GM12878 (cell line): ENCODE measurements at places on chromosomes 1 and 21.

- no peaks in the 10 kb centered on the region for H3K36me3 ChIP-seq
- no peak overlapping the region for H3K27ac ChIP-seq
- DNase-seq: peak; percentile 40
- H3K4me1 ChIP-seq: peaks cover 5% of the 10 kb centered on the region; the same call in 1 of the 2 replicates
- H3K27me3 ChIP-seq: no peaks in the 10 kb centered on the region
- no peak overlapping the region for H3K4me3 ChIP-seq
These were observed 125.2 kb downstream of the TYW3 start for GRCh38 chr1:74858136-74858535.

- H3K4me3 ChIP-seq: no peak overlapping the region
- H3K4me1 ChIP-seq: no peaks in the 10 kb centered on the region
- H3K27ac ChIP-seq: no peak overlapping the region
- peaks cover 3% of the 10 kb centered on the region for H3K27me3 ChIP-seq
These were observed 3.6 kb upstream of the KCNA10 start for GRCh38 chr1:110522560-110522959.

- no peak overlapping the region for H3K4me3 ChIP-seq
- no peak overlapping the region for H3K27ac ChIP-seq
- DNase-seq: no peak
- H3K4me1 ChIP-seq: no peaks in the 10 kb centered on the region; the same call in 1 of the 2 replicates
- H3K27me3 ChIP-seq: no peaks in the 10 kb centered on the region
These were observed 78.1 kb upstream of the RUNX3 start for GRCh38 chr1:25008192-25008485.

- no peak overlapping the region for H3K4me3 ChIP-seq
- DNase-seq: no peak
- no peaks in the 10 kb centered on the region; the same call in 1 of the 2 replicates for H3K27me3 ChIP-seq
- no peak overlapping the region for H3K27ac ChIP-seq
- no peaks in the 10 kb centered on the region for H3K36me3 ChIP-seq
These were observed 482.4 kb downstream of the NPHP4 start for GRCh38 chr1:5509664-5510452.

DNA sequence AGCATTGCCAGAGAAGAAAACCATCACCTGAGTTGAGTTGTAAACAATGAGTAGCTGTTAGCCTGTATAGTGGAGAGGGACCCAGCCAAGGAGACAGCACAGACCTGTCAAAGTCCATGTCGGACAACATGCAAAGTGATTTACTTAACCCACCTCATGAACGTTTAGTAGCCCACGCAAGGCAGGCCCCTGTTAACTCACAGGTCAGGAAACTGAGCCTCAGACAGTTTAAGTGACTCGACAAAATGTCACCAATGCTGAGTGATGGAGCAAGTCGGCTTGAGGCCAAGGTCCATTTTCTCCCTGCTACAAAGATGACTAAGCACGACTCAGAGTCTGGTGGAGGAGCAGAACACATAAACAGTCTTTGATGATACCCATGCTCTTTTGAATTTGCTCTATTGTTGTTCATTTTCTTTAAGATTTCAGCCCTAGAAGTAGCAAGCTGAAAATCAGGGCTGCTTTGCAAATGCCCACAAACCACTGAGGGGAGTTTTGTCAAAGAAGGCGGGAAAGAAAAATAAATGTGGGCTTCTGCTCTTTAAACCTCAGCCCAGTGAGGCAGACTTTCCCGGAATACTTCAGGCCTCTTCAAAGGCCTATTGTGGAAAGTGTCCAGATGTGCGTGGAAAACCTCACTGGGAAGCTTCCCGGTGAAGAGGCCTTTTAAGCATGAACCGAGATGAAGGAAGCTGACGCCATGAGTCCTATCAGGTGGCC lies 83.8 kb upstream of the HOOK1 start:
- H3K27ac ChIP-seq: no peak overlapping the region
- DNase-seq: no peak
- H3K27me3 ChIP-seq: no peaks in the 10 kb centered on the region
- H3K4me1 ChIP-seq: no peaks in the 10 kb centered on the region; the same call in 1 of the 2 replicates

DNA sequence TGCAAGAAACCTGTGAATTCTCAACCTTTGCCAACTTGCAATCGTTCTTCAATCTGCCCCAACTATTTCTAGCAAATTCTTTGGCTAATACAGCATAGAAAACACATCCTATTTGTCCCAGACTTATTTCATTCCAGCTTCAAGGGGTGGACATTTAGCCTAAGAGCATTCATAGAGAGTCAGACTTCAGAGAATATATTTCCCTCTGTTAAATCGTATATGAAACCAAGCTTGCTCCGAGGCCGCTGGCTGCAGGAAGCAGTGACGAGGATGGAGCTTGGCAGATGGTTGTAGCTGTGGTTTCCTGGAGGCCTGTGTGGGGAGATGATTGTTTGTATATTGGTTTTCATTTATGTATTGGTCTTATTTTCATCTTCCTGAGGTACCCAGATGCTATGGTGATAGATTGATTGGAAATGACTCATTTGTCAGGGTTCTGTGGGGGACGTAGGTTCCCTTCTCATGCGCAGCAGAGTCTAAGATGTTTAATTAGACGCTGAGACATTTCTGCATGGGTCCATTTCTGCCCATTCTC lies 26.1 kb downstream of the MAN1C1 start:
- 0 out of 2 replicates have a peak, but pooled peaks cover 4% of the 10 kb centered on the region for H3K27me3 ChIP-seq
- no peak overlapping the region for H3K27ac ChIP-seq

DNA sequence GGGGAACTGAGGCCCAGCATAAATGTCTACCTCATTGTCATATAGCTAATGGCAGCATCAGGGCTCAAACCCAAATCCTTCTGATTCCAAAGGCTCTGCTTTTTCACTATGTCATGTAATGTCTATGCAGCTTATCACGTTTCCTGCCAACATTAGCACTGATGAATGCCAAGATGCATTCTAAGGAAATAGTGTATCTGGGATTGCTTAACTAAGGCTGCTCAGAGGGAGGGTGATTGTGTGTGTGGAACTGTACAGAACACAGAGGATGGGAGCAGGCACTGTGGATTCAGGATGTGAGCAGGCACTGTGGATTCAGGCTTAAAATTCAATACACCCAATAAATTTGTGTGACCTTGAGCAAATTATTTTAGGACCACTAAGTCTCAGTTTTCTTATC lies 456.4 kb upstream of the DEPDC1 start:
- no peak overlapping the region for H3K27ac ChIP-seq
- H3K36me3 ChIP-seq: no peaks in the 10 kb centered on the region
- H3K4me3 ChIP-seq: no peak overlapping the region
- no peak for DNase-seq

- H3K36me3 ChIP-seq: no peaks in the 10 kb centered on the region
- H3K27ac ChIP-seq: no peak overlapping the region
- H3K27me3 ChIP-seq: no peaks in the 10 kb centered on the region
- no peak overlapping the region for H3K4me3 ChIP-seq
- no peaks in the 10 kb centered on the region for H3K4me1 ChIP-seq
- no peak for DNase-seq
These were observed 72.9 kb upstream of the SPAG17 start for GRCh38 chr1:118257946-118258345.

- H3K4me3 ChIP-seq: no peak overlapping the region
- peak overlapping the region; percentile 80 for H3K27ac ChIP-seq
- no peaks in the 10 kb centered on the region for H3K27me3 ChIP-seq
- no peak for DNase-seq
- peaks cover 68% of the 10 kb centered on the region for H3K4me1 ChIP-seq
These were observed 141.8 kb downstream of the TOMM20 start for GRCh38 chr1:234986750-234987414.

DNA sequence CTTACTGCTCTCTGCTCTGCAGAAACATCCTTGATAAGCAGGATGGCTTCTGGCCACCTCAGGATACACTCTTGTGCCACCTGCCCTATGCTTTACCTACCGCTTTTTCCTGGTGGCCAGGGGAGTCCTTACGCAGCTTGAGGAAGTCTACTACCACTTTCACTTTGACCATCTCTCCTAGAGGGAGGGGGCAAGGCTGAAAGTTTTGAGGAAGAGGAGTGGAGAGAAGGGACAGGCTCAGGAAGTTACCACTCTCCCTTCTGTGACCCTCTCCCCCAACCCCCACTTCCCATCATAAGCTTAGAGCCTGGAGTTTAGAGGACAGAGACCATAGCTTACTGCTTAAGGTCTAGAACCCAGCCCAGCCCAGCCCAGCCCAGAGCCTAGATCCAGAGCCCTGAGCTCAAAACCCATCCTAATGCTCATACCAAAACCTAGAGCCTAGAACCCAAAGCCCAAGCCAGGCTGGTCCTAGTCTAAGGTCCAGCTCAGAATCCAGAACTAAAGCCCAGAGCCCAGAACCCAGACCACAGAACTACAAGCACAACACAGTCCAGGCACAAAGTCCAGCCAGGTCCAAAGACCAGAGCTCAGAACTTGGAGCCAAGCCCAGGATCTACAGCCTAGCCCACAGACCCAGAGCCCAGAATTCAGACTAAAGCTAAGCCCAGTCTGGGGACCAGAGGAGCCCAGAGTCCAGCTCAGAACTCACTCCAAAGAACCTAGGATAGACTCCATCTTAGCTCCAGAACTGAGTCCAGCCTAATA lies 18.0 kb upstream of the MFSD2A start:
- DNase-seq: no peak
- H3K27me3 ChIP-seq: no peaks in the 10 kb centered on the region
- H3K27ac ChIP-seq: no peak overlapping the region
- no peak overlapping the region for H3K4me3 ChIP-seq

DNA sequence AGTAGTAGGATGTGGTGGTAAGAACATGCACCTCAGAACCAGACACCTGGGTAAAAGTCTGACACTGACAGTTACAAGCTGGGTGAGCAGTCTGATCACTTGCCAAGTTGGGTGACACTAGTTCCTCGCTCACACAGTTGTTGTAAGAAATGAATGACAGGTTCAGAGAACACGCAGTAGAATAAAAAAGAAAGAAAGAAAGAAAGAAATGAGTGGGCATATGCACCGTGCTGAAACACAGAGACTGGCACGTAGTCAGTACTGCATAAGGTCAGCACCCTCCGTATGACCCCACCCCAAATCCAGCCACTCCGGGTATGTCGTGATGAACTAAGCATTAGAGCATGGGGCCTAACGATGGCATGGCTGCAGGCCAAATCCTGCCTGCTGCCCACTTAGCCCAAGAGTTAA lies 90.6 kb downstream of the GLUL start:
- no peaks in the 10 kb centered on the region for H3K27me3 ChIP-seq
- DNase-seq: no peak
- H3K4me1 ChIP-seq: peaks cover 12% of the 10 kb centered on the region
- no peaks in the 10 kb centered on the region for H3K36me3 ChIP-seq
- H3K27ac ChIP-seq: no peak overlapping the region
- H3K4me3 ChIP-seq: no peak overlapping the region

DNA sequence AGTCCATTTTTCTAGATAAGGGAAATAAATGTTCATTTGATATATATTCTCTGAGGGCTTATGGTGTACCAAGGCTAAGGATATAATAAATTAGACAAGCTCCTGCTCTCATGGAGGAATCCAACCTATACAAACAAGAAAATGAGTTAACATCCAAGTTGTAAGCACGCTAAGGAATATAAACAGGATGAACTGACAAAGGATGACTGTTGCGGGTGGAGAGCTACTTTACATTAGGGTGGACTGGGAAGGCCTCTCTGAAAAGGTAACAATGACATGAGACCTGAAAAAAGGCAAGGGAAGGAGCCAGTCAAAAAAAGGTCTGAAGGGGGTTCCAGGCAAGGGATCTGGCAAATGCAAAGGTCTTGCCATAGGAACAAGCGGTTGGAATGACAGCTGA lies 3.1 kb downstream of the BCAR3 start:
- H3K36me3 ChIP-seq: no peaks in the 10 kb centered on the region
- H3K4me3 ChIP-seq: no peak overlapping the region
- no peak for DNase-seq
- no peak overlapping the region for H3K27ac ChIP-seq
- H3K27me3 ChIP-seq: no peaks in the 10 kb centered on the region

- H3K36me3 ChIP-seq: no peaks in the 10 kb centered on the region
- H3K4me3 ChIP-seq: no peak overlapping the region
- peaks cover 9% of the 10 kb centered on the region for H3K4me1 ChIP-seq
- no peak for DNase-seq
- no peak overlapping the region for H3K27ac ChIP-seq
These were observed 82.5 kb upstream of the ZNF648 start for GRCh38 chr1:182143825-182144645.

- no peaks in the 10 kb centered on the region for H3K4me1 ChIP-seq
- no peak for DNase-seq
- H3K36me3 ChIP-seq: no peaks in the 10 kb centered on the region
- no peak overlapping the region for H3K27ac ChIP-seq
These were observed 15.7 kb downstream of the VCAM1 start for GRCh38 chr1:100735244-100735643.

GRCh38 chr1:82059959-82060358 lies 259.2 kb downstream of the ADGRL2 start:
- H3K36me3 ChIP-seq: no peaks in the 10 kb centered on the region
- no peak overlapping the region for H3K4me3 ChIP-seq
- no peaks in the 10 kb centered on the region; the same call in 1 of the 2 replicates for H3K27me3 ChIP-seq
- H3K4me1 ChIP-seq: no peaks in the 10 kb centered on the region
- DNase-seq: no peak
- H3K27ac ChIP-seq: no peak overlapping the region

GRCh38 chr1:116943438-116943837 lies 33.7 kb downstream of the PTGFRN start:
- no peaks in the 10 kb centered on the region for H3K36me3 ChIP-seq
- no peak for DNase-seq
- H3K4me3 ChIP-seq: no peak overlapping the region
- no peak overlapping the region for H3K27ac ChIP-seq
- H3K27me3 ChIP-seq: no peaks in the 10 kb centered on the region; the same call in 1 of the 2 replicates

DNA sequence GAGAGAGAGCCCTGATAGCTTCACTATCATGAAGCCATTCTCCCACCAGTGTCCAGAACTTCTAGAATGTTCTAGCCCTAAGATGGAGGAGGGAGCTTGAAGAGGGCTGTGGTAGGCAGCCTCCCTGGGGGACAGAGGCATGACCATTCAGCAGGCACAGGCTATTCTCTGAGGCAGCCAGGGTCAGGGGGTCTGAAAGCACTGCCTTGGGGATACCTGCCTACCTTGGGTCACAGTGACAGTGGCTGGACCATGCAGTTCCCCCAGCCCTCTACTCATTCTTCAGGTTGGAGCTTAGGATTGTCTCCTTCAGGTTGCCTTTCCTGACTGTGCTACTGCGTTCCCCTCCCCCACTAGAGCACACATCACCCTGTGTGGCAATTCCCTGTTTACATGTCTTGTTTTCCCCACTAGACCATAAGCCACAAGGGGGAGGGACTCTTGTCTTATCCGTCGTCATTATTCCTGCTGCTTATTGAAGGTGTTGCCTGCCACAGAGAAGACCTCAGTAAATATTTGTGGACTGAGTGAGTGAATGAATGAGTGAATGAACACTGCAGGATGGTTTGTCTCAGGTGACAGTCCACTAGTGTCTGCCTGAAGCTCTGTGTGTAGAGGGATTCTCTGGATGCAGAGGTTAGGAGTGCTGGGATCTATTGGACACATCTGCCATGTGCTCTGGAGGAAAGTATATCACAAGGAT lies 5.2 kb downstream of the ZDHHC18 start:
- no peak for DNase-seq
- H3K27ac ChIP-seq: peak overlapping the region; percentile 24
- H3K36me3 ChIP-seq: peaks cover 29% of the 10 kb centered on the region
- H3K4me3 ChIP-seq: peak overlapping the region; percentile 46; the same call in 1 of the 2 replicates
- peaks cover 35% of the 10 kb centered on the region for H3K4me1 ChIP-seq

- DNase-seq: no peak
- no peaks in the 10 kb centered on the region for H3K27me3 ChIP-seq
- H3K27ac ChIP-seq: no peak overlapping the region
- H3K4me3 ChIP-seq: no peak overlapping the region
- H3K36me3 ChIP-seq: no peaks in the 10 kb centered on the region
- no peaks in the 10 kb centered on the region for H3K4me1 ChIP-seq
These were observed 5.7 kb upstream of the ABCA4 start for GRCh38 chr1:94126651-94127050.
